ENCODE measurements at places on chromosomes 13 and 19.
A peak's percentile ranks its signal among the peaks of the same experiment; 100 is the strongest.

DNA sequence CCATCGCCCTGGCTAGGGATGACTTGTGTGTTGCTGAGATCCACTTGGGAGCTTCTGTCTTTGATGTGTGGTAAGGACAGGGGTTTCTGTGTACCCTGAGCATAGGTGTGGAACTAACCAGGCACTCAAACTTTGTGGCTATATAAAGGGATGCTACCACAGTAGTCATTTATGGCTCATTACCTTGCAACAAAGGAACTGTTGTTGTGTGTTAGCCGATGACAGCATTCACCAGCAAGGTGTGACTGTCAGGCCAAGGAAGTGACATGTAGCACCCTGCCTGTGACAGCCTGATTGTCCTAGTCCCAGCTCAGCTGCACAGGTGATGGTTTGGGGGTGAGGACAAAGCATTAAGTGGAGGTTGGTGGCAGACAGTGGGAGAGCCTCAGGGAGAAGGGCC is 73.6 kb downstream of the COG3 start:
- no peak for DNase-seq

GRCh38 chr13:103876571-103876970 is 810.4 kb upstream of the SLC10A2 start:
- DNase-seq, result no peak

DNA sequence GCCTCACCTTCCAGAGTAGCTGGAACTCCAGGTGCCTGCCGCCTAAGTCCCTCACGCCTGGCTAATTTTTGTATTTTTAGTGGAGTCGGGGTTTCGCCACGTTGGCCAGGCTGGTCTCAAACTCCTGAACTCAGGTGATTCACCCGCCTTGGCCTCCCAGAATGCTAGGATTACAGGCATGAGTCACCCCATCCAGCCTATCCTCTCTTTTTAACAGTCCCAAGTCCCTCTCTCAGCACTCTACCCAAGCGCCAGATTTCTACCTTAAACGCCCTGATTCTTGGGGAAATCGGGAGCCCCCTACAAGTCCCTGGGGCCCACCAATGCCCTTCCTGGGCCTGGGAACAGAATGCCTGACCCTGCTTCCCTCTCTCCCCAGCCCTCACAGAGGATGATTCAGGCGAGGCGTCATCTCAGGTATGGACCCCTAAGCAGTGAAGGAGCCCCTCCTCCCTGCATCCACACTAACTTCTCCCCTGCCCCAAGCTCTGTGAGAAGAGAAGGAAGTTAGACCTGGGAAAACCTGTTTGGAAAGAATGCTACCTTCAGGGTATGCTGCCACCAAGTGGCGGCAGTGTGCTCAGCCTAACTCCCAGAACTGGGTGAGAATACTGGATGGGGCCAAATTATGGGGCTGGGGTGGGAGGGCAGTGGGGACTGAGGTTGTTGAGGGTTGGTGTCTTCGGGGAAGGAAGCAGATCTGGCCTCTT is 20.8 kb upstream of the EBI3 start:
- DNase-seq, result no peak

GRCh38 chr13:80751854-80752253 is 410.9 kb upstream of the SPRY2 start:
- DNase-seq, result no peak

- no peak for DNase-seq
Measured at GRCh38 chr19:41297628-41298347, 12.2 kb upstream of the CCDC97 start.

DNA sequence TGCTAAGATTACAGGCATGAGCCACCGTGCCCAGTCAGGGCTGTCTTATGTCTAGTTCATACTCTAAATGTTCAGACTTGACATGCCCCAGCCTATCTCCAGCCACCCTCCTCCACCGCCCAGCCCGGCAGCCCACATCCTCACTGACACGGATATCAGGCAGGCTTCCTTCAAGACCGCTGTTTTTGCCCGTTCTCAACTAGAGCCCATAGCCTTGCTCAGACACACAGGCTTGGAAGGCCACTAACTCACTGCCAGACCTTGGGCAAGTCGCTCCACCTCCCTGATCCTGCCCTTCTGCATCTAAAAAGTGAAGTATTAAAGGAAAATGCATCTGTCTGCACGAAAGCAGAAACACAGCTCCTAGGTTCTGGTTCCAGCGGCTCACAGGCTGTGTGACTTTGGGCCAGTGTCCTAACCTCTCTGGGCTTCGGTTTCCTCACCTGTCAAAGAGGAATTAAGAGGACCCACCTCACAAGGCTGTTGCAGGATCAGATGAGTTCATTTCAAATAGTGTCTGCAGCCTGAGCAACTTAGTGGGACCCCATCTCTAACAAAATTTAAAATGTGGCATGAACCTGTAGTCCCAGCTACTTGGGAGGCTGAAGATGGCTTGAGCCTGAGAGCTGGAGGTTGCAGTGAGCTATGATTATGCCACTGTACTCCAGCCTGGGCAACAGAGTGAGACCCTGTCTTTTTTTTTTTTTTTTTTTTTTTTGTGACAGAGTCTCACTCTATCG is 14.5 kb upstream of the CERS4 start:
- peak; percentile 40 for DNase-seq
